ENCODE measurements at places on chromosomes 6 and 20. TPM values are rescaled to one million over a fixed set of nuclear protein-coding genes. Genes with fewer than 3 reads are reported as not detected.

DNA sequence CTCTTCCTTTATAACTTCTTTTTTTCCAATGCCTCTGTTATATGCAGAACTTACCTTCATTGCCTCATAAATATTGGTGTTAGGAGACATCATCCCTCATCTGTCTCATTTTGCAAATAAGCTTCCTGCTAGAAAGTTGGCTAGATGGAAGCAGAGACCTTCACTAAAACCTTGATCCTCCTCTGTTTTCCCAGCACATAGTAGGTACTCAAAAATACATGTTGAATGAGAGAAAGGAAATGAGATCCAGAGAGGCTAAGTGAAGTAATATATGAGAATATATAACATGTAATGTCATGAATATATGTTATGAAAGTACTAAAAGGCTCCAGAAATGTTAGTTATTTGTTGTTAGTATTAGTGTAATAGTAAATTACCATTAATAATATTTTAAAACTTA lies 91.9 kb downstream of the CDKAL1 start:
- no peak for DNase-seq

DNA sequence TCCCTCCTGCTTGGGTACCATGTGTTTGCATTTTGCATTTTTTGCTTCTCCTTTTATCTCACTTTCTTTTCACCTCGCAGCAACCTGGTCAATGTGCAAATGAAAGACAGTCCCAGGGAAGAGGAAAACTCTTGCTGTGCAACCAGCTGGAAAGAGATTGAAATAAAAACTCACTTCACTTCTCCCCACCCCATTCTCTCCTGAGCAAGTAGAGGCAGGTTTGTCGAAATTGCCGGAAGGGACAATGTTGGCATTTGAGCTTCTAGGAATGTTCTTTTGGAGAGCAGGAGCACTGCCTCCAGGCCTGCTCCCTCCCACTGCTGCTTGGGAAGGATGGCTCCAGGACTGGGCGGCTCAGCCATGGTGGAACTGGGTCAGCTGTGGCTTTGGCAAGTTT lies 30.6 kb downstream of the KCNG1 start:
- no peak for DNase-seq

- no peak for DNase-seq
Measured at GRCh38 chr6:105485456-105485855, 82.6 kb upstream of the PREP start.

GRCh38 chr6:90224196-90224595 lies 72.4 kb downstream of the BACH2 start:
- DNase-seq = no peak

DNA sequence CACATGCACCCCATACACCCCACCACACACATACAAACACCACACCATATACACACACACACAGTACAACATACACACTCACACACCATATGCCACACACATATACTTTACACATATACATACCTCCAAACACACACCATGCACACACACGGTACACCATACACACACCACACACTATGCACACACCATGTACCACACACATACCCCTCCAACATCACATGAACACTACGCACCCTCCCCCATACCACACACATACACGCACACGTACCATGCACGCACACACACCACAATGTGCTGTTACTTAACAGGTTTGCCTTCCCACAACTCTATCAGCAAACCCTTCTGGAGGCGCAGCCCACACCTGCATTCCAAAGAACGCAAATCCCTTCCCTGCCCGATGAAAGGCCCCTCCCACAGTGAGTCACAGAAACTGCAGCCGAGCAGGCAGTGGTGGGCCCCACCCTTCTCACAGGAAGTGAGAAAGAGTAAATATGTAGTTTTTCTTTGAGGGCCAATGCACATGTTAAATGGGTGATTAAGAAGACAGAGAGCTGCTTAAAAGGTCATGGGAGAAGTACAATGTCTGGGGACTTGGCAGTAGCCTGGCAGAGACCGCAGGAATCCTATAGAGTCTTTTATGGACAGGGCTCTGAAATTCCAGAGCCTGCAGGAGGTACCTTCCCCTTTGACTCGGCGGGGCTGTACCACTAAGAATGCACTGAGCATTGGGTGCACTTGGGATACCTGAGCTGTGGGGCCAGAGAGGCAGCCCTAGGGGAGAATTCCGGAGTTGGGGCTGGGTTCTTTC lies 34.1 kb upstream of the EZR start:
- DNase-seq = no peak

Gene DNAAF9
- total RNA-seq = 13.2 TPM

Gene SLCO4A1
- 10.4 TPM for total RNA-seq

Gene GSTA1
- not detected for total RNA-seq

Measured in pulmonary artery endothelial cell (primary cell).